ENCODE measurements at places on chromosomes 6 and 20. TPM values are rescaled to one million over a fixed set of nuclear protein-coding genes. Genes with fewer than 3 reads are reported as not detected.

DNA sequence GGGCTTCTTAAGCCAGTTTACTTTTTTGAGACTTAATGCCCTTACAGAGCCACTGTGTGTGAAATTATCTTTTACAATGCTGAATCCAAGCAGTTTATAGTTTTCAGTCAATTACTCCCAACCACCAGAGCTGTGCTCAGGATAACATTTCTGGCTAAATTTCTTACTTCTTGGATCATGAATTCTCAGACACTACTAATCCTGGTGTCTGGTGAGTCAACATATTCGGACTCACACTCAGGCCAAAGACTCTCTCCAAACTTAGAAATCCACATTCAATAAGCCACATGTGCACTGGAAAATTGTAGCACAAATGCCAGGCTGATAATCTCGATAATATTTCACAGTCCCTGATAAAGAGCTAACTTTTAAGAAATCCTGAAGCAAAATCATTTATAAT is 49.0 kb downstream of the PTPRT start:
- H3K4me1 ChIP-seq = no peaks in the 10 kb centered on the region
- no peak overlapping the region for H3K27ac ChIP-seq
- H3K36me3 ChIP-seq = no peaks in the 10 kb centered on the region
- H3K4me3 ChIP-seq = no peak overlapping the region
- DNase-seq = no peak
- no peaks in the 10 kb centered on the region for H3K27me3 ChIP-seq

- H3K27me3 ChIP-seq = no peaks in the 10 kb centered on the region
- H3K4me3 ChIP-seq = no peak overlapping the region
- DNase-seq = no peak
Observed at GRCh38 chr6:5899216-5900045, 107.3 kb downstream of the NRN1 start.

DNA sequence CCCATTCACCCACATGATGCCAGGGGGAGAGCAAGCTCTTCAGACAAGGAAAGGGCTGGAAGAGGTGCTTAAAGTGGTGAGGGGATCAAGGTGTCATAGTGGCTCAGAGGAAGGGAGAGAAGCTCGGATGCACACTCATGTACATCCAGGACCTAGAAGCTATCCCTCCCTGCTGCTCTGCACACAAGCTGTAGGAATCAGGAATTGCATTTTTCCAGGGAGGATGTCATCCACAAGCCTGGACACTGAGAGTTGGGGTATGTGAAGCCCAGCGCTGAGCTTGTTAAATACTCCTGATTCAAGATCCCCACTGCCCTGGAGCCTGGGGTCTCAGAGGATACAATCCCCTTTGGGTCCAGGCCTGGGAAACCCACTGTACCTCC is 85.8 kb upstream of the CCDC167 start:
- no peaks in the 10 kb centered on the region for H3K36me3 ChIP-seq
- no peaks in the 10 kb centered on the region for H3K4me1 ChIP-seq
- DNase-seq = no peak
- H3K27ac ChIP-seq = no peak overlapping the region
- no peak overlapping the region for H3K4me3 ChIP-seq

- H3K36me3 ChIP-seq = no peaks in the 10 kb centered on the region
- peaks cover 5% of the 10 kb centered on the region for H3K4me1 ChIP-seq
- no peak for DNase-seq
- H3K27ac ChIP-seq = no peak overlapping the region
- H3K27me3 ChIP-seq = no peaks in the 10 kb centered on the region
- H3K4me3 ChIP-seq = no peak overlapping the region
Observed at GRCh38 chr6:34559651-34560365, 3.7 kb upstream of the SPDEF start.

- no peaks in the 10 kb centered on the region for H3K4me1 ChIP-seq
- no peak overlapping the region for H3K27ac ChIP-seq
- no peak for DNase-seq
- no peak overlapping the region for H3K4me3 ChIP-seq
- H3K36me3 ChIP-seq = no peaks in the 10 kb centered on the region
Observed at GRCh38 chr6:19210849-19211590, 626.1 kb upstream of the ID4 start.

- DNase-seq = no peak
- no peaks in the 10 kb centered on the region for H3K27me3 ChIP-seq
- no peaks in the 10 kb centered on the region for H3K36me3 ChIP-seq
- H3K4me3 ChIP-seq = no peak overlapping the region
Observed at GRCh38 chr6:100381111-100381510, 83.6 kb downstream of the SIM1 start.

DNA sequence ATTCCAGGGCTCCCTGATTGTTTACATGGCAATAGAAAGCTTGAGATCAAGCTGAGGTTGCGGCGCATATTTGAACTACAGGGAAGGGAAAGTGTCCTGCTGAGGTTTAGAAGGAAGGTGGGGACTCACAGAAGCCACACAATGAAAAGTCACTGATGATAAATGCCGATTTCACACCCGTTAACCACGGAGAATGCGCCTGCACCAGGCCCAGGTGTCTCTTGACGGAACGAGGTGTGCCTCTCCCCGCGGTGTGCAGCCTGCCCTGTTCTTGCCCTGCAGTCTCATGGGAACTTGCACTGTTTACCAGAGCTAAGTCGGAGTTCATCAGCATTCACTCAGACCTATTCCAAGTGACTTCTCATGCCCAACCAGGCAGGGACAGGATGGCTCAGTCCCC is 90.3 kb downstream of the LY86 start:
- DNase-seq = no peak
- no peak overlapping the region for H3K27ac ChIP-seq
- peaks cover 48% of the 10 kb centered on the region for H3K4me1 ChIP-seq
- H3K36me3 ChIP-seq = peaks cover 2% of the 10 kb centered on the region
- peaks cover 4% of the 10 kb centered on the region for H3K27me3 ChIP-seq

The MUC22 gene
- total RNA-seq = not detected

The DEFB124 gene
- not detected for total RNA-seq

The LY6G5B gene
- 23.2 TPM for total RNA-seq
